ENCODE measurements at places on chromosomes 6 and 20. TPM values are rescaled to one million over a fixed set of nuclear protein-coding genes. Genes with fewer than 3 reads are reported as not detected.

DNA sequence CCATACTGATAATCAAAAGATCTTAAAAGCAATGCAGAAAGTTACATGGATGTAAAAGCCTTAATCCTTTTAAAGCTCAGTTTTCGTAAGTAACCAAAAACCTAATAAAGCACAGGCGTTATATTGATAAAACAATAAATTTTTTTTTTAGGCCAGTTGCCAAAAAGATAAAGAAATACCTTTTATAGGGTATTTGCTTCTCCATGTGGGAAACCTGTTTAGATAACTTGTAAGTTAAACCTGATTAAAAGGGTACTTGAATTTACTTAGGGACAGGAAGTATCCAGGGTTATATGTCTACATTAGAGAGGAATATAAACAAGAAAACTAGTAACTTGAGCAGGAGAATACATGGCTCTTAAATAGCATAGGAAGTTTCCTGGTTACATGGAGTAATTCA is 21.1 kb downstream of the FBXO9 start:
- H3K36me3 ChIP-seq: peaks cover 65% of the 10 kb centered on the region
- no peak overlapping the region for H3K27ac ChIP-seq
- H3K4me3 ChIP-seq: no peak overlapping the region
- no peaks in the 10 kb centered on the region for H3K27me3 ChIP-seq

DNA sequence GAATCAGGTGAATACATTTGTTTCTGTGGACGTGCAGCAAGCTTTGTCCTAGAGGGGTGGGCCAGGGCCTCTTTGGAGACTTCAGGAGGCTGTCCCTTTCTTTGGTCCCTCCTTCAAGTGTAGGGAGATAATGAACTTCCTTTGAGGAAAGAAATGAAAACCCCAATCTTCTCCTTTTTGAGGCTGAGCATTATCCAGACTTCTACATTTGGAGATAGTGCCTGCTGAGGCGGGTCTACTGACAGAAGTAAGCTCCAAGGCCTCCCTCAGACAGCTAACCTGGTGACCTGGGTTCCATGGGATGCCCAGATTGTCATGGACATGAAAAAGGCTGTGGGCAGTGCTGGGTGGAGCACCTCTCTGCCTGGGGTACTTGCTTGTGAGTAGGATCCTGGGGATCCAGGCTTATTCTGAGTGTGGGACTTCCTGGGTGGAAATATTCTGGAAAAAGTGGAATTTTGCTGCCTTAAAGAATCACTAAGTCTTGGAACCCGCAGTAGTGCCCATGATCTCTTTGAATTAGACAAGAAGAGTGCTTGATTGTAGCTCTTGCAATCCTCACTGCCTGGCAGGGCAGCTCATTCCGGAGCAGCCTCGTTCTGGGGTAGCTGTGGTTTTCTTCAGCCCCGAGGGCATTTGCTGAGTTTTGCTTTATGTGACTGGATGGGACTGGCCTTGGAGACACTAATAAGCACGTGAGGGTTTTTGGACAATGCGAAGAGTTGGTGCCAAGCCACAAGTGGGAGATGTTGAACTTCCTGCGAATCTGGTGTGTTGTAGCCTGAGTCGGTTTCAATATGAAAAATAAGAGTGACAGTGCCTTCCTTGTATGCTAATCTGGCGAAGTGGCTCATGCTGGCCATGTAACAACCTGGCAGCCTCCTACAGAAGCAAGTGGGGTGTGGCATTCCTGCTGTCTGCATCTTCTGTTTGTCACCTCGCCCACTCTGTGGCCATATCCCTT is 28.1 kb downstream of the SNRNP48 start:
- H3K36me3 ChIP-seq: no peaks in the 10 kb centered on the region
- no peak overlapping the region for H3K4me3 ChIP-seq
- DNase-seq: peak; percentile 74
- H3K27me3 ChIP-seq: no peaks in the 10 kb centered on the region

DNA sequence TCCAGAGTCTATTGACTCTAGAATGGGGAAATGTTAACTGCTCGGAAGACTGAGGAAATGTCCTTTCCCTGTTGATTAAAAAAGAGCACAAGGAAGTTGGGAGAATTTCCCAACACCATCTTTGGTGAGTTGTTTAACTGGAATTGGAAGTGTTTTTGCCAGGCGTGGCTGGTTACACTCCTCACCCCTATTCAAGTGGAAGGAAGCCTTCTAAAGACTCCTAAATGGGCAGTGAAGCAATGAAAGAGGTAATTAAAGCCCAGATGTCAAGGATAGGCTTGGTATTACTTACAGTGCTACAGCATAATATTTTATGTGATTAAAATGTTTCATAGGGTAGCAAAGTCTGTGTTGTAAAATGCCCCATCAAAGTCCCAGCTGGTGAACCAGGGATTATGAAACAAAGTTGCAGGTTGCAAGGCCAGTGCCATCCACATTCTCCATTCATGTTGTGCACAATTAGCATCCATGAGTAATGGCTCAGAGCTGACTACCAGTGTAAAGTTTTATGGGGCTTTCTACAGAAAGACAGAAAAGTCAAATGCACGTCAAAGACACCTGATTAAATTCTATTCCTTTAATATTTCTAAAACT is 52.6 kb downstream of the BTBD3 start:
- no peaks in the 10 kb centered on the region for H3K27me3 ChIP-seq
- no peaks in the 10 kb centered on the region for H3K4me1 ChIP-seq
- no peak overlapping the region for H3K27ac ChIP-seq

DNA sequence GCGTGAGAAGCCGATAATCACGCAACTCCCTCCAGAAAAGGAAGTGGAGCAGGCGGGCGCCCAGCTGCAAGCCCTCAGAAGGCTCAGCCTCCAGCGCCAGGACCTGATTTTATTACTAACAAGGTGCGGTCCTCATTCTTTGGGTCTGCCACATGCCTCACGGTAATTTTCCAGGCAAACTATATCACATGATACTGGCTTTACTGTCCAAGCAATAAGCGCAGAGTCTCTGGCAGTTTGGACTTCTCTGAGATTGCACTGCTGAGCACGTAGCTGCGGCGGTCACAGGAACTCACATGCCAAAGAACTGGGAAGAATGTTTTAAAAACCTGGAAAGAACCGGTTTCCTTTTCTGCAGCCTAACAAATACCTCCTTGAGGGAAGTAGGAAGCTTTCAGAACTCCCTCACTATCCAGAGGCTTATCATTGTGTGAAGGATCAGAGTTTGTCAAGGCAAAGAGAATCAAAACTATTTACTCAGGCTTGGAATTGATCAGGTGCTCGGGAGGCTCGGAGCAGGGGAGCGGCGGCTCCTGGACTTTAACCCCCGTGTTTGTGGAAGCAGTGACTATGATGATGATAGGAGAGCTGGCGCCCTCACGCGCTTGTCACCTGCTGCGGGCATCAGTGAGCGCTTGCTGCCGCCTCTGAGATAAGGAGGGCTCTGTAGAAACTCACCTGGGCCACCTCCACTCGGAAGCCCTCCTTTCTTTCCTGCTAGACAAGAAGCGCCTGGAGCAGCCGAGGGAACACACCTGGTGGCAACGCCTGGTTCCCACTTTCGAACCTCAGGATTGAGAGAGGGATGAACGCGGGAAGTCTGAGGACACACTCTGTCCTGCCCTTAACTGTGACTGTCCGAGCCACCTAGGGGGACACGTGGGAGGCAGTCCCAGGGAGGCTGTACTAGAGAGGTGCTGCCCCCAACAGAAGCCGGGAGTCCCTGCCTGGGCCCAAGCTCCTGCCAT is 27.2 kb upstream of the SYNJ2 start:
- DNase-seq: no peak
- no peaks in the 10 kb centered on the region for H3K36me3 ChIP-seq
- peaks cover 12% of the 10 kb centered on the region for H3K4me1 ChIP-seq

GRCh38 chr20:37278966-37279590 is 10.4 kb upstream of the MANBAL start:
- no peak for DNase-seq
- H3K27ac ChIP-seq: no peak overlapping the region
- H3K36me3 ChIP-seq: no peaks in the 10 kb centered on the region
- no peak overlapping the region for H3K4me3 ChIP-seq
- H3K4me1 ChIP-seq: peaks cover 5% of the 10 kb centered on the region
- H3K27me3 ChIP-seq: no peaks in the 10 kb centered on the region

- no peak overlapping the region for H3K4me3 ChIP-seq
- no peak for DNase-seq
- peak overlapping the region; percentile 95 for H3K27ac ChIP-seq
- H3K27me3 ChIP-seq: no peaks in the 10 kb centered on the region
- peaks cover 58% of the 10 kb centered on the region for H3K4me1 ChIP-seq
- no peaks in the 10 kb centered on the region for H3K36me3 ChIP-seq
These were observed 29.1 kb downstream of the RREB1 start for GRCh38 chr6:7136859-7137334.

DNA sequence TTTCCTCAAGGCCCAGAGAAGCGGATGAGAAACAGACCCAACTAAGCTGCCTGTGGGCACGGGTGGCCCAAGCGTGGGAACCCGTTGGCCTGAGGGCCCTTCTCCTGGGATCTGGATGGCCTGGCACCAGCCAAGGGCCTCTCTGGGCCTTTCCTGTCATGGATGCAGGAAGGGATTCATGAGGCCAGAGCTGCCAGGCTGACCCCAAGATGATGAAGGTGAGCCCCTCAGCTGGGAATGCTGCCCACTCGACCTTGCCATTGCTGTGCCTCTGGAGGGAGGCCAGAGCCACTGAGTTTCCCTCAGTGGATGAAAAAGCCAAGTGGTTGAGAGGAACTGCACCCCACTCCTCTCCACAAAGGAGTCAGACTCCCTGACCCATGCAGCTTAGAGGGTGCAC is 171.2 kb downstream of the VEGFA start:
- H3K4me3 ChIP-seq: no peak overlapping the region
- no peaks in the 10 kb centered on the region for H3K36me3 ChIP-seq
- no peak overlapping the region for H3K27ac ChIP-seq
- peak; percentile 46 for DNase-seq
- no peaks in the 10 kb centered on the region for H3K27me3 ChIP-seq

Gene SLC13A3
- 2.5 TPM for total RNA-seq

Gene PACRG
- total RNA-seq: 0.95 TPM

Gene MAS1
- not detected for total RNA-seq

Gene SNPH
- 9.6 TPM for total RNA-seq

All from sigmoid colon (tissue), 7 donors.